ENCODE measurements at places on chromosomes 2 and 18.

DNA sequence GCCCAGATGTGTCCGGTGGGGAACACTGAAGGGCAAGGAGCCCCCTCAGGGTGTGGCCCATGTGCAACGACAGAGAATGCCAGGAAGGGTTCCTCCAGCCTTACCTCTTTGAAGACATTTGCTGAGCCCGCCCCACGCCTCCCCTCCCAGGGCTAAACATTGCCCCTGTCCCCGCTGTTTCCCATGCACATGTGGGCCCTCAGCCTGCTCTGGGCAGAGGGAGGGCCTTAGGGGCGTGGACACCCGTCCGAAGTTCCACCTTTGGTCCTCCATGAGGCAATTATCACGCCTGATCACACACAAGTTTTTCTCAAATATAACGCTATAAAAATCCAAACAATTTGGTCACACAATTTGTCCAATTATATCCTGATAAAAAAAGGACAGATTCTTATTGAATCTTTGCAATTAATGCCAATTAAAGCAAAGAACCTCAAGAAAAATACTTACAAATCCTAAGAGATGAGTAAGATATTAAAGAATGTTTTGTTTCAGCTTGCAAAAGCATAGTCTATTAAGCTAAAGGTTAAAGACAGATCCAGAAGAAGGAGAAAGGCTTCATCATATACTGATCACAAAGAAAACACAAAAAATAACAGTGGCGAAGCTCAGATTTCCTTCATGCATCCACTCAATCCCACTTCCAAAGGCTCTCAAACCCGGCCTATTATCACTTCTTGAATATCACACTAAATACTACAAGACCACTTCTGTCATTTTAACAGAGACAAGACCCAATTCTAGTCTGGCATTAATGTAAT, 55.2 kb upstream of the LDLRAD4 start:
- no peak for ATAC-seq

- ATAC-seq, result no peak
Observed at GRCh38 chr2:111702119-111702803, 181.7 kb downstream of the ANAPC1 start.

DNA sequence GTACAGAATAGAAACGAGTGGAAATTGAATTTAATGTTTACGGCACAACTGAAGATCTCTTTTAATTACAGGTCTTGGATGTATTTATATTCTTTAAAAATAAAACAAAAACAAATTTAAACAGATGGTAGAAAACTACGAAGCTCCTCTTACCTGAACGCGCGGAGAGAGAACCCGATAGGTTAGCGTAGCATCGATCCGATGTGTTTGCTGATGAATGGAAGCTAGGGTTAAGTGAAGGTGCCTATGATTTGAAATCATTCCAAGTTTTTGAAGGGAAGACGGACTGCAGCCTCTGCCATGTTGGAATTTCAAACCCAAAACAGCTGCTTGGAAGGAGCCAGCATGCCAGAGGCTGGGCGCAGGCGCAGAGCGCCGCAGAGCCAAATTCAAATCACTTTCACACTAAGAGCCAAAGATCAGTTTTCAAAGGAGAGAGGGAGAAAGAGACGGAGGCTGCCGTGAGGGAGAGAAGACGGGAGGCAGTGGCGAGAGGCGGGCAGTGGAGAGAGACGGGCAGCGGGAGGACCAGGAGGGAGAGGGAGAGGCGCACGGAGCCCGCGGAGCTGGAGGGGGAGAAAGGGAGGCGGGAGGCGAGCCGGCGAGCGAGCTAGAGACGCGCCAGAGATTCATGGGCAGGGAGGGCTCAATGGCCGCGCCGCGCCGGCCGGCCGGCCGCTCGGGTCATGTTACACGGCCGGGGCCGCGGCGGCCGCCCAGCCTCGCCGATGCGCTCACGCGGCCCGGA, at the start of gene FIGN:
Gene FIGN, minus strand, starts transcription at position 324 of the 748 bp plus-strand sequence. CDS start 1,081 bp downstream, outside the sequence.
- ATAC-seq, result no peak

- ATAC-seq, result no peak
Observed at GRCh38 chr2:168086851-168087250, 160.5 kb downstream of the STK39 start.

GRCh38 chr2:72454189-72454588, 306.5 kb upstream of the CYP26B1 start:
- ATAC-seq, result no peak

- ATAC-seq, result no peak
Observed at GRCh38 chr2:84861539-84861938, 19.3 kb downstream of the TRABD2A start.

- ATAC-seq, result no peak
Observed at GRCh38 chr2:36952748-36953197, 13.6 kb downstream of the STRN start.

GRCh38 chr2:60796573-60797509, 40.8 kb downstream of the PAPOLG start:
- ATAC-seq, result peak; percentile 41

GRCh38 chr18:36600548-36600947, 228.3 kb downstream of the TPGS2 start:
- ATAC-seq, result no peak

GRCh38 chr2:587087-587960, 89.9 kb downstream of the TMEM18 start:
- no peak for ATAC-seq

DNA sequence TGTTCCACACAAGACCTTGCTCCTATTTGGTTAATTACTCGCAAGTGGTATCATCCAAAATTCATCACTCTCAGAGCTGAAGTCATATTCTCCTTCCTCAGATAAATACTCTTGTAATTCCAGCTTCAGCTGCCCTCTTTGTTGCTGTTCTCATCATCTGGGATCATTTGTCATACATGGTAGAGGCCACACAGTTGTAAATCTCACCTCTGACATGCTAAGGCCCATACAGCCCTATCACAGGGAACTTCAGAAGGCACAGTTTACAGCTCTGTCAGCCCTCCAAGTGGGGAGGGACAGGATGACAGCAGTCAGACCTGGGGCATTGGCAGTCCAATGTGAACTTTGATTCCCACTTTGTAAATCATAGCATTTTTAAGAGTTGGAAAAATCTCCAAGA, 399.0 kb downstream of the CNTNAP5 start:
- no peak for ATAC-seq

- ATAC-seq, result no peak
Observed at GRCh38 chr2:234189786-234190300, 139.3 kb downstream of the SPP2 start.

- no peak for ATAC-seq
Observed at GRCh38 chr2:121608367-121608766, 40.9 kb downstream of the CLASP1 start.

GRCh38 chr18:60698901-60699300, 326.3 kb upstream of the MC4R start:
- ATAC-seq, result no peak

DNA sequence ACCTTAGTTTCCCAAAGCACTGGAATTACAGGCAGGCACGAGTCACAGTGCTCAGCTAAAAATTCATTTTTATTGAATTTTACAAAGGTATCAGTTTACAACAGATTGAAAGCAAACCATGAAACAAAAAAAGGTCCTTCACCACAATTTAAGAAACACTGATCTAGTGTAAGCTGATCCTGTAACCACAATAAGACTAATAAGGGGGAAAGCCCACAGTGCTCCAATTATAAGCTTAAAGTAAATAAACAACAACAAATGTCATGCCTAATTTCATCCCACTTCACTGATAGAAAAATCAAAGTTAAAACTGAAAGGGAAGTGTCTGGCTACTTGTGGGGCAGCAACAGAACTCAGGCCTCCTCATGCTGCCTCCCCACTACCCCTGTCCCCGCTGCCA, 49.2 kb downstream of the ICA1L start:
- no peak for ATAC-seq

DNA sequence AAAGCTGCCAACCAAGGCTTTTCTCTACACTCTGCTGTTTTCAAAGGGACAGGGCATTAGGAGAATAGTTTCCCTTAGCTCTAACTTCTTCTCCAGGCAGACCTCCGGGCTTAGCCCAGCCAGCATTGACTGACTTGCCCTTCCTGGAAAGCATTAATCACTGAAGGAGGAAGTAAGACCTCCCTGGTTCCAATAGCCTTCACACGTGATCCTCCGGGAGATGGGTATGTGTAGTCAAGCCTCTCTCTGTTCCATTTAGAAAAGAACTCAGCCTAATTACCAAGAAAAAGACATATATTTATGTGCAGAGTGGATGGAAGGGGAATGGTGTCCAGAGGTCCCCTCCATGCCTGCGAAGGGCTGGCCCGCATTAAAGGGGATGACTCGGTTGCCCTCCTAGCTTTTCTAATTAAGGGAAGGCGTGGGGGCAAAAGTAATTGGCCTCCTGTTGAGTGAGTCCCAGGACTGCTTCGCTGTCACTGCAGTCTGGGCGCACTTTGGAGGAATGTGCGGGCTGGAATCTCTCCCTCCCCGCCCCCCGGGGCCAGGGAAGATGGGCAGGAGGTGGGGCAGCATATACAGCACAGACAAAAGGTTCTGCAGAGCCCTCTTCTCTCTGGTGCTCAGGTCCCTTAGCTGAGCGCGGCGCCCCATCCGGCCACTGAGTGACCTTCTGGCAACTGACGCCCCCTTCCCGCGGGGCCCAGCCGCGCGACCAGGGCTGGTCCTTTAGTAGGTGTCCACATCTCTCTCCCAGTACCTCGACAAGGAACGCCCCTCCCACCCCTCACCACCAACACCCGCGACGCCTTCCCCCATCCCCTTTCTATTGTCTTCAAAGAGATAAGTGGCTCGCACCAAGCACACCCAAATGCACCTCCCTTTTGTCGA, 686.0 kb downstream of the NRXN1 start:
- no peak for ATAC-seq

GRCh38 chr2:214005337-214005736, 405.5 kb upstream of the VWC2L start:
- no peak for ATAC-seq

- no peak for ATAC-seq
Observed at GRCh38 chr2:50746526-50746925, 285.4 kb downstream of the NRXN1 start.

- ATAC-seq, result no peak
Observed at GRCh38 chr2:231655894-231656293, 52.4 kb upstream of the PTMA start.

- peak; percentile 14 for ATAC-seq
Observed at GRCh38 chr2:27954221-27954673, 63.7 kb downstream of the BABAM2 start.

DNA sequence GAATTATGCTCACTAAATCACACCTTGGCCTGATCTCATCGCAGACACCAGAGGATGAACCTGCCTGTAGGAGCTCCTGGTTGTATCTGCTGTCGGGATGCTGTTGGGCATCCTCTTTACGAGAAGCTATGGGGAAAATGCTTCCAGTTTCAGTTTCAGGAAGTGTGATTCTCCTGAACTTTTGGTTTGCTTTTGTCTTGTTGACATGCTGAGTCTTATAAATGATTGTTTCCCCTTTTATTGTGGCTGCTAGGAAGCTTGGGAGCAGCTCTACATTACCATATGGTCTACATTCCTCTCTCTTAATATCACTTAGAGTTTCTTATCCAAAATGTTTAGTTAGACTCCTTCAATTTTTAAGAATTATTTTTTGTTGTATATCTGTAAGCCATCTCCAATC, 227.5 kb downstream of the MTX2 start:
- no peak for ATAC-seq

GRCh38 chr2:46876741-46877384, 38.7 kb downstream of the MCFD2 start:
- no peak for ATAC-seq

GRCh38 chr2:3241971-3242746, 135.5 kb downstream of the EIPR1 start:
- ATAC-seq, result no peak

All from activated CD4-positive, CD25-positive, alpha-beta regulatory T cell treated with anti-CD3 and anti-CD28 coated beads, Interleukin-2, amount 50 U/mL, for 24 hours (primary cell).